ENCODE measurements at places on chromosomes 5 and 9.

DNA sequence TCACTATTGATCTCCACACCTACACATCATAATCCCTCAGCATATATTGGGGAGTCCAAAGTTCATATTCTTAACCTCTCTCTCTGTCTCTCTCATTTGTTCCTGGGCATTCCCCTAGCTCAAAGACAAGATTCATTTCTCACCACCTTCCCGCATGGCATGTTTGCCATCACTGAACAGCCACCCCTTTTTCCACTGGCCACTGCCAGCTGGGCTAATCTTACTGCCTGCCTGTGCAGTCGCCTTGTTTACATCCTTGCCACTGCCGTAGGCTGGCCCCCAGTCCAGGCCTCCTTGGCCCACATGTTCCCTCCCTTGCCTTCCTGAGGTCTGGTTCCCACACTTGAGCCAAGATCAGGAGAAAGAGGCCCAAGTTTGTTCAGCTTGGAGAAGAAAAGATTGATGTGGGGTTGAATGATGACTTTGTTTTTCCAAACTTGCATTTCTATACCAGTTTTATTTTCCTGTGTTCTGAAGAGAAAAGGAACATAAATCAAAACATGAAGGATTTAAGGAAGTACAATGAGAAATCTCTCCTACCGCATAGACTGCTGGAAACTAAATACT is 80.2 kb downstream of the PLAC8L1 start:
- no peak for DNase-seq

- DNase-seq: no peak
Measured at GRCh38 chr9:137461663-137462395, 2.7 kb upstream of the NSMF start.

GRCh38 chr5:143051244-143052058 is 281.3 kb downstream of the ARHGAP26 start:
- peak; percentile 77 for DNase-seq

DNA sequence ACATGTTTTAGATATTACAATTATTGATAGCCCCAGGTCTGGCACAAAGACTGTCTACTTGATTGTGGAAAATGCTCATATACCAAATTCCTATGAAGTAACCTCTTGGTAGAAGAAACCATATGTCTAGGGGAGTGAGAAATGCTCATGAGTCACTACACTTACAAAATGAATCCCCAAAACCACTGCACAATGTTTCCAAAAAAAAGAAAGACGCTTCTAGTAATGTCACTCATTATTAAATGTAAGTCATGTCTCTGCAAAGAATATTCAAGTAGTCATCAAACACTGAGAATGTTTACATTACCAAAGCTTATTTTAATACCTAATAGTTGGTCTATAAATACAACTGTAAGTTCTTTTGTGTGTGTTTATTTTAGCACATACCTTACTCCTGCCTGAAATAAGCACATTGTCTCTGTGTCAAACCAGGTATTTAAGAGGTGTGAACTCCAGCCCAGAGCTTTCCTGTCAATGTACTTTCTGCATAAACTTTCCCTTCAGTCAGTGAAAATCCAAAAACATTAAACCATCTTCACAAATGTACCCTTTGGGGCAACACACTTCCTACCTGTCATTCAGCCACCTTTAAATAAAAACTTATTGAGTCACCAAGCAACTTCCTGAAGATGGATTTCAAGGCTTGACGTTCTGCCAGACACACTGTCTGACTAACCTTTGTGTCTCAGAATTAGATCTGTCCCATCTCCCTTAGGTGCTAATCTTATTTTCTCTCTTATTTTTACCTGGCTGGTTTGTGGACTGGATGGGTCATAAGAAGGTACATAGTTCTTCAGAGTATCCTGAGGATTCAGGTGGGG is 194.0 kb downstream of the NFIB start:
- no peak for DNase-seq

DNA sequence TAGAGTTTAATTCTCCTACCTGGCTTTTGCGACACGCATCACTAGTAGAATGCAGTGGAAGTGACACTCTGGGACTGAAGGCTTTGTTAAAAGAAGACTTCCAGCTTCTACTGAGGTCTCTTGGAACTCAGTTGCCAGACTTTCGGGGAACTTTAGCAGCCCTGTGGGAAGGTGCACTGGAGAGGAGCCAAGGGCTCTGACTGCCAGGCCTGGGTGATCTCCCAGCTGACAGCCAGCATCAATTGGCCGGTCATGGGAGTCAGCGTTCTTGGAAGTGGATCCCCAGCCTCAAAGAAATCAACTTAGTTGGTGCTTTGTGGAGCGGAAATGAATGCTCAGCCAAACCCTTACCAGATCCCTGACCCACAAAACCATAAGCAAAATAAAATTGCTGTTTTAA is 87.1 kb downstream of the OSTF1 start:
- DNase-seq: no peak

GRCh38 chr5:43712081-43712480 is 109.1 kb downstream of the NNT start:
- no peak for DNase-seq

DNA sequence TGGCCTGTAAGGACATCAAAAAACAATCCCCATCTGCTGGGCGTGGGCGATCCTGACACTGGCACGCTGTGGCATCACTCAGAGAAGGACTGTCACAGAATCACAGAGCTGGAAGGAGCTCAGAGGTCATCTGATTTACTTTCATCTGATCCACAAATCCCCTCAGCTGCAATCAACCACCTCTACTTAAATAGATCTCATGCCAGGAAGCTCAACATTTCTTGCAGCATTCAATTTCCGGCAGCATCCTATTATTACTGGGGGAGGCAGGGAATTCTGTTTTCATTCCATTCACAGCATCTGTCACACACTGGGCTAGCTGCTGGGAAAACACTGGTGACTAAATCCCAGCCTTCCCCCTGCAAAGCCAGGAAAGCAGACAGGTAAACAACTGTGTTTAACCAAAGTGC is 38.3 kb downstream of the RETREG1 start:
- DNase-seq: no peak

DNA sequence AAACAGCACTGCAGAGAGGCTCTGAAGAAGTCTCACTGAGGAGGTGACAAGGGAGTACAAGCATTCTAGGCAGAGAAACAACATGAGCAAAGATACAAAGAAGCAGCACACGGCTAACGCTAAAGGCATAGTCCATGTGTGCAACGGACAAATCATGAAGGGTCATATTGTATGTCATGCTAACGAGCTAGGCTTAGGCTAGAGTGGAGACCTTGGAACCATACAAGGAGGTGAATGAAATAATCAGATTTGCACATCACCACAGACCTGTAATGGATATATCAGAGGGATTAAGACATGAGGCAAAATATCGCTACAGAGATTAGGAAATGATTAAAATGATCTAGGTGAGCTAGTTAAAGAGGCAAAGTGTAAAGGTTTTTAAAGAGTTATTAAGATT is 145.6 kb downstream of the NFIB start:
- no peak for DNase-seq

DNA sequence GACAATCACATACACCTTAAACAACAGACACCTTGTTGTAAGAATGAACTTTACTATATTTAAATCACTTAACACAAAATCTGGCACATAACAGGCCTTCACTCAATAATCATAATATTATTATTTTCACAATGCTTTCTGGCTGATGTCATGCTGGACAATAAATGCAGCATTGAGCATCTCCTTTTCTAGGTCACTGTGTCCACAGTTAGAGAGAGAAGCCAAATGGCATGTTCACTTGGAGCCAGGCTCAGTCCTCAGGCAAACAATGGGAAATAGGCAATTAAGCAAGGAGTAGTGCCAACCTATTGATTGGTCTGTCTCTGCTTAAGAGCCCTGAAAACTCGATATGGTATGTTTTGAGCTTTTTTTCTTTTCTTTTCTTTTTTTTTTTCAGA is 50.6 kb upstream of the KLF4 start:
- DNase-seq: no peak

GRCh38 chr5:113271745-113272454 is 162.9 kb downstream of the TSSK1B start:
- DNase-seq: no peak

- no peak for DNase-seq
Measured at GRCh38 chr9:109906766-109907382, 126.9 kb downstream of the PALM2AKAP2 start.

DNA sequence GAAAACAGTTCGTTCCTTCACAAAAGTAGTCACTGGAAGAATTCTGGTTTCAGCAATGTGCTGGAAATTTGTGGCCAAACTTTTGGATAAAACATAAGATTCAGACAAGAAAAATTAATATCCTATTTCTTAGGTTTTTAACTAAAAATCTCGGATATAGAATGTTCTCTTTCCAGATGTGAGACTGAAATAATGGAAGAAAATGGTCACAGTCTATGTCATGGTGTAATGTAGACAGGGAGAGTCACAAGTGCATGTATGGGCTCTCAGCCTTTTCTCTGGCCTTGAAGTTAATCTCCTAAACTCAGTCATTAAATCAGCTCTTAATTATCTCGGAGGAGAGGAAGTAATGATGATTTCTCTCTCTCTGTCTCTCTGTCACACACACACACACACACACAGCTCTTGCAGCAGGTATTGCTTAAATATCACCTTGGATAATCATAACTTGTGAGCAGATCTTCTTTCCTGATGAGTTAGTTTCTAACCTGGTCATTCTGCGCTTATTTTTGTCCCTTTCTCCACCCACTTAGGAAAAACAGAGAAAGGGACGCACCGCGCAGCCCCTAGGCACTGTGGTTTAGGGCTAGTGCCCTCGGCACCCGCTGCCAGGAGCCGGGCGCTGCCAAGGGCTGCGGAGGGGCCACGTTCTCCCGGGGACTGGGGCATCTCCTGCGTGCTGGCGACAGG is 672 bp upstream of the ITGA2 start:
- DNase-seq: no peak

- no peak for DNase-seq
Measured at GRCh38 chr5:140075371-140075770, 32.3 kb upstream of the NRG2 start.

GRCh38 chr5:151281001-151281639 is 22.4 kb downstream of the SLC36A3 start:
- DNase-seq: no peak

DNA sequence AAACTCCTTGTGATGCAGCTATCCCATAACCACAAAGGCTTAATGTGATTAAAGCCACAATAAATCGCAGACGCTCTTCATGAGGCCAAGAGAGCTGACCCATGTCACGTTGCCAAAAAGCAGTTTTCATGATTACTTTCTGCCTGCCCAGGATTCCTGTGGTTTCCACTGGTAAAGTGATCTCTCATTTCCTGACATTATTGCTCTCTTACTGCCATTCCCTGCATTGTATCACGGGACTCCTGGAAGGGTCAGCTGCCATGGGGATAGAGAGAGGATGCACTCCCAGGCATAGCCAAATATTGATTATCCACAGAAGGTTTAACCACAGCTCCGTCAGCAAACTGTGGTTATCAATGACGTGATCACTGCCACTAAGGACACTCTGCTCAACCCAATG is 103.8 kb upstream of the SLC1A3 start:
- DNase-seq: no peak

GRCh38 chr5:10469253-10470050 is 27.8 kb downstream of the ROPN1L start:
- DNase-seq: no peak

DNA sequence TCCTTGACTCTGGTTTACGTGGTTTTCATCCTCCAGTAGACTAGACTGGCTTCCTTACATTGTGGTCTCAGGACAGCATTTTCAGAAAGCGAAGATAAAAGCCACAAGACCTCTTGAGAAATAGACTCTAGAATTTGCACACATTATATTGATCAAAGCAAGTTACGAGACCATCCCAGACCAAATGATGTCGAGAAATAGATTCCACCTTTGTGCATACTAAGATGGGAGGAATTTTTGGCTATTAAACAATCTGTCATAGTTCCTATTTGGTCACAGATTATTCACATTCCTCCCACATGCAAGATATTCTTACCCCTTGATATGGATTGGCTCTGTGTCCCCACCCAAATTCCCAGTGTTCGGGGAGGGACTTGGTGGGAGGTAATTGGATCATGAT is 65.6 kb downstream of the TEX10 start:
- no peak for DNase-seq

- DNase-seq: no peak
Measured at GRCh38 chr9:89986190-89986589, 381.4 kb downstream of the GADD45G start.

- no peak for DNase-seq
Measured at GRCh38 chr5:178235588-178235974, 3.0 kb upstream of the PHYKPL start.

GRCh38 chr5:92775711-92776615 is 805.1 kb downstream of the NR2F1-AS1 start:
- DNase-seq: no peak

DNA sequence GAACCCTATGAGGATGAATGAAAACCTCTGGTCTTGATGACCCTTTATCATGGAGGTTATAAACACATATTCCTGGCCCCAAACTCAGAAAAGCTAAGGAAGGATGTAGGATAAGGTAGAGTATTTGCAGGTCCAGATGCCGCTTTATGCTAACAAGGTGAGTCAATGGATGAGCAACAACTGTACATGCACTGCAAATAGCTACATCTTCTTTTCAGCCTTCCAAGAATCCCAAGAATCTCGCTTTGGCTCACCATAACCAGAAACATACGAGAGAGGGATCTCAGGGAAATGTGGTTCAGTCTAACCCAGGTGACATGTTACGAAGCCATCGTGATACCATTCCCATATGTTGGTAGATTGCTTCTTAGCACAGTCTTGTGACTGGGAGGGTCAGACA is 152.3 kb upstream of the ANKH start:
- no peak for DNase-seq

DNA sequence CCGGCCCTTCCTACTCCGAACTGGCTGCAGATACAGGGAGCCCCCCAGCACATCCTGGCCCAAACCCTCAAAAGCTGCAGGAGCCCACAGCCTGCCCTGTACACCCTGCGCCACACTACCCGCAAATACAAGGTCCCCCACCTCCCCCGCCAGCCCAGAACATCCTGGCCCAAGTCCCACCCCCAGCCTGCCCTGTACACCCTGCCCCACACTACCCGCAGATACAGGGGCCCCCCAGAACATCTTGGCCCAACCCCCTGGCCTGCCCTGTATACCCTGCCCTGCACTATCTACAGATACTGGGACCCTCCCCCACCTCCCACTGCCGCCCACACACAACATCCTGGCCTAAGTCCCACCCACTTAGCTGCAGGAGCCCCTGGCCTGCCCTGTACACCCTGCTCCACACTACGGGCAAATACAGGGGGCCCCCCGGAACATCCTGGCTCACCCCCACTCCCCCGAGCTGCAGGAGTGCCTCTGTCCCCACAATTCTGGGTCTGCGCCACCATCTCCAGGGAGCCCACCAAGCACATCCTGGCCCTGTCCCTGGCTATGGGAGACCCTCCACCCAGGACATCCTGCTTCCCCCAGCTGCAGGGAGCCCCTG is 8.3 kb downstream of the LPCAT1 start:
- DNase-seq: no peak

- no peak for DNase-seq
Measured at GRCh38 chr5:176658817-176659511, 11.7 kb downstream of the TSPAN17 start.

DNA sequence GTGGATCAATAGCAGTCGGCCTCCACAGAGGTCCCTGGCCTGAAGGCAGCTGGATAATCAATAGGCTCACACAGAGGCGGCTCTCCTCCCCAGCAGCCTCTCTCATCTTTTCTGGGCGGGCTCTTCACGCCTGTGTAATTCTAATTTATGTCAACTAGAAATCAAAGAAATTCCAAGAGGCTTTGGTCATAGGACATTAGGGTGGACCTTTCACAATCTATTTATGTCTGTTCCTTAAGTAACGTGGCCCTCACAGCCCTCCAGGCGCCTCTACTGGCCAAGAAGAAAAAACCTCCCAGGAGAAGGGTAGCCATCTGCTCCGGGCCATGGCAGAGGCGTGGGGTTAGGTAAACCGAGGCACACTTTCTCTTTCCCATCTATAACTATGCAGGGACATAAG is 205.1 kb upstream of the EFNA5 start:
- DNase-seq: no peak

GRCh38 chr9:109542922-109543321 is 44.8 kb upstream of the PTPN3 start:
- DNase-seq: no peak

All from NCI-H187 treated with DMSO at 0.1 percent for 48 hours (cell line).